M059J (cell line): ENCODE measurements at places on chromosomes 7 and 10.
A peak's percentile ranks its signal among the peaks of the same experiment; 100 is the strongest.

GRCh38 chr7:20596653-20597052 lies 18.8 kb upstream of the ABCB5 start:
- peak; percentile 78 for DNase-seq

- DNase-seq, result no peak
These were observed 194.4 kb upstream of the TCF7L2 start for GRCh38 chr10:112755446-112756234.

GRCh38 chr10:96998329-96998888 lies 166.3 kb downstream of the LCOR start:
- peak; percentile 71 for DNase-seq

DNA sequence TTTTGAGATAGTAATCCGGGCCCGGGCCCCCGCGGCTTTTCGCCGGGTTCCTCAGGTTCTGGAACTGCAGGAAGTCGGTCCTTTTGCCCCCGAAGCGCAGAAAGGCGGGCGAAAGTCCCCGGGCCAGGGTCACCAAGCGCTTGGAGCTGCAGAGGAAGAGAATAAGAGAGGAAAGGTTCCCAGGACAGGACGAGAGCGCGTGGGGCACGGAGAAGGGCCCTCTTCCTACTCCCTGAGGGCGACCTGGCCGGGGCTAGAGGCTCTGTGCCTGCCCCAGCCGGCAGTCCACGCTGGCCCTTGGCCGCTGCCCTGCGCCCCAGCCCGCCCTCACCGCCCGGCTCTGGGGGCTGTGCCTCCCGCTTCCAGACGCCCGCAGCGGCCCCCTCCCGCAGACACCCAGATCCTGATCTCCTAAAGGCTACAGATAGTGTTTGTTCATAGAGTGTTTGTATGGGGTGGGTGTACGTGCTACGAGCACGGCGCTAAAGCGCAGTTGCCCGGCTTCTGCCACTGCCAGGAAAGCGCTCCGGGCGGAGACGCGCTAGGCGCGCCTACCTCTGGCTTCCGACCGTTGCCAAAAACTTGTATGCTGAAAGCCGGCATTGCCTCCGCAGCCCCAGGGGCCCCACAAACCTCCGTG lies 3.2 kb downstream of the HPSE2 start:
- DNase-seq, result peak; percentile 20

- no peak for DNase-seq
These were observed 67.8 kb downstream of the ABI1 start for GRCh38 chr10:26792758-26793495.

- peak; percentile 51 for DNase-seq
These were observed 418.9 kb downstream of the MDFIC start for GRCh38 chr7:115340828-115341227.

GRCh38 chr10:117531371-117532002 lies 11.1 kb upstream of the EMX2 start:
- DNase-seq, result no peak

GRCh38 chr7:129667116-129667515 lies 55.6 kb downstream of the NRF1 start:
- no peak for DNase-seq

GRCh38 chr10:23818484-23818883 lies 379.6 kb downstream of the OTUD1 start:
- DNase-seq, result no peak
